Coronary artery (tissue), 2 donors: ENCODE measurements at places on chromosomes 4 and X.

GRCh38 chrX:10119399-10119990 is 37.3 kb upstream of the CLCN4 start:
- no peak for DNase-seq

DNA sequence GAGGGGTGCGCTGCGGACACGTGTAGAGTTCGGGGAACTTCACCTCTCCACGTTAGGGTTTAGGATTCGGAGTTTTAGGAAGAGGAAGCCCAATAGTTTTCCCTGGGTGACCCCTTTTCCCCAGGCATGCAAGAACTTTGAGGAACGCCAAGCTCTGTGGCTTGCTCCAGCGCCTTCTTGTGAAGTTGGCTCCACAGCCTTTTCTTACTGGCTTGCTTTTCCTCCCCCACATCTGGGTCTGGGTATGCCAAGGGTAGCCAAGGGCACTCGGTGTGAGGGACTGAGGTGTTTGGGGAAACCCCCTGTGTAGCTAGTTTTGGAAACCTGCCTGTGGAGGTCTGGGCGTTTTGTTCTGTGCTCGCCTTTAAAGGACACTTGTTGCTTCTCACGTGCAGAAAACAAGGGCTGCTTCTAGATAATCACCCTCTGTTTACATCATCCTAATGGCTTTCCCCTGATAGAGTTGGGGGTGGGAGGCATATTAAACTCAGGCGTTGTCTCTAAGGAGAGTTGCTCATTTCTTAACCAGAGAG is 746 bp downstream of the EDNRA start:
- DNase-seq, result no peak

- no peak for DNase-seq
These were observed 123.8 kb downstream of the RPS6KA6 start for GRCh38 chrX:84064164-84064563.

- no peak for DNase-seq
These were observed 93.3 kb downstream of the RASGEF1B start for GRCh38 chr4:81378386-81378785.

GRCh38 chr4:22093126-22093525 is 144.6 kb upstream of the KCNIP4 start:
- no peak for DNase-seq

DNA sequence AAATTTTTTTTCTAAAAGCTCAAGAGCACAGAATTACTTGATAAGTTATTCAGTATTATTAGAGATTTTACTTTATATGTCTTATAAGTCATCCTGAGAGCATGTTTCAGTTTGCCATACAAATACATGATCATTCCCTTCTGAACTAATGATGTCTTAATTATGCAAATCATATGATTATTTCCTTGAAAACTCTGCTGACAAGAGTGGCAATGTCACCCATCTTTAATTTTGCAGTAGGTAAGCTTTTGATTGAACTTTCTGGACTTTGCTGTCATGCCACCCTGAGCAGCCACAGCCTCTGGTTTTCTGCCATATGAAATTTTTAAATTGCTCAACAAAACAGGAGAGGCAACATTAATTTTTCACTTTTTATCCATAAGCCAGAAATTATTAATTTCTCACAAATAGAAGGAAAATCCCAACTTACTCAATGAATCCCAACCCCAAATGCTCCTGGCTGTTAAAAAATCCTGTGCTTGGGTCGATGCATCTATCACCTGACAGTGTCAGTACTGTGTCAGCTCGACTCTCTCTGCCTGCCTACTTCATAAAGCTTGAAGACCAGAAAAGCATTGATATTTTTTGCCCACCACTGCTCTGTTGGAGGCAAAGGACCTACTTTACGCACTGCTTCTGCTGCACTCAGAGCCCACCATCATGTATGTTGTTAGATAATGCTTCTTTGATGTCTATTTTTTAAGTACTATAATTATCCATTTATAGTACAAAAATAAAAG is 11.6 kb upstream of the HADH start:
- no peak for DNase-seq

GRCh38 chr4:4386736-4387392 is at the start of gene NSG1:
NSG1 (plus strand) TSS chr4:4387102; CDS start chr4:4387630, 528 bp downstream.
- DNase-seq, result no peak

- no peak for DNase-seq
These were observed 92.1 kb downstream of the STK32B start for GRCh38 chr4:5143306-5143861.

DNA sequence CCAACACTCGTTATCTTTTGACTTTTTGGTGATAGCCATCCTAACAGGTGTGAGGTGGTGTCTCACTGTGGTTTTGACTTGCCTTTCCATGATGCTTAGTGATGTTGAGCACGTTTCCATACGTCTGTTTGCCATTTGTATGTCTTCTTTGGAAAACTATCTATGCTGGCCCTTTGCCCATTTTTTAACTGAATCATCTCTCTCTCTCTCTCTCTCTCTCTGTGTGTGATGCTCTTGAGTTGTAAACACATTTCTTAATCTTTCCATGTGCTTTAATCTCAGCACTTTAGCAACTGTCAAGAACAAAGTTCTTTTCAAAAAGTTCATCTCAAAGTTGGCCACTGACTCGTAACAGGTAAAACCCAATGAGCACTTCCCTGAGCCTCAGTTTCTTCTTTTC is 10.5 kb downstream of the SORBS2 start:
- DNase-seq, result no peak

DNA sequence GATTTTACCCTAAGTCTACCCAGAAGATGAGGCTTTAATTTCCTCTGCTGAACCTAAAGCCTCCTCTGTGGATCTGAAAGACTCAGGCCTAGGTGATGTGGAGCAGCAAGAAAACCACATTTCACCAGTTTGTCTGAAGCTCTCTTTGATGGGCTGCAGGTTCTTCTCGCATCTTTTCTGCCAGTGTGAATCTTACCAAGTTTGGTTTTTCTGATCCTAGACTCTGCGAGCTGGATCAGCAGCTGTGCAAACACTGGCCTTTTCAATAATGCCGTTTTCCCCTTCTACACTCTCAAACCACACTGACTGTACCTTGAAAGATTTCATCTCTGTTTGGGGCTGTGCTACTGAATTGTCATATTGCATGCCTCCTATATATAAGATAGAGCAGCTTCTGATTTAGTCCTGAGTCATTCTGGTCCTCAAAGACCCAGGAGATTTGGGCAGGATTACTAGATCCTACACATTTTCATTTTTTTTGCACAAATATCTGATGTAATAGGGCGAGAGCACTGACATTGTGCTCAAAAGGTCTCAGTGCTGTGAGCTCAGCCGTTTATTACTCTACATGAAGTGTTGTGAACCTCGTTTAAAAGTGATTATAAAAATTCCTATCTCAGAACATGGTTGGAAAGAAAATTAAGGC is 133.6 kb upstream of the FAM9C start:
- no peak for DNase-seq

- no peak for DNase-seq
These were observed 39.8 kb upstream of the ATOH1 start for GRCh38 chr4:93788712-93789111.

DNA sequence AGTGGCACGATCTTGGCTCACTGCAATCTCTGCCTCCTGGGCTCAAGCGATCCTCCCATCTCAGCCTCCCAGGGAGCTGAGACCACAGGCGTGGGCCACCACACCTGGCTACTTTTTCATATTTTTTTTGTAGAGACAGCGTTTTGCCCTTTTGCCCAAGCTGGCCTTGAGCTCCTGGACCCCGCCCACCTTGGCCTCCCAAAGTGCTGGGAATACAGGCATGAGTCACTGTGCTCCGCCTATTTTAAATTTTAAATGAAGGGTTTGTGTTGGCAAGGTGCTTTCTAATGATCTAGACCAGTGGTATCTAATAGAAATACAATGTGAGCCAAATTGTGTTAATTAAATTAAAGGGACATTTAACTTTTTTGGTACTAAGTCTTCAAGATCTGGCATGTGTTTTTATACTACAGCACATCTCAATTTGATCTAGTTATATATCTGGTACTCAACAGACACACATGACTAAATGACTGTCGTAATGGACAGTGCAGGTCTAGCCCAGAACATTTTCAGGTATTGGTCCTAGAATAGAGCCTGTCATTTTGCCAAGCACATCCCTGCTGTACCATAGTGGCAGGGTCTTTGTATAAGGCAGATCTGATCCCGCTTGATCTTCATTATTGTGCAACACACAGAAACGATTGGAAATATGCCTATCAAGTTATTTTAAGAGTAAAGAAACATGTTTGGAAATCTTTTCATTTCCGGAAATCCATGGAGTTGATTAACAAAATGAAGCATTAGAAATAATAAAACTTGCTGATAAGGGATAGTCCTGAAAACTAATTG is 7.3 kb downstream of the PGK1 start:
- no peak for DNase-seq
